Renal cortical epithelial cell (primary cell): ENCODE measurements at places on chromosomes 1 and 21. TPM values are rescaled to one million over a fixed set of nuclear protein-coding genes. Genes with fewer than 3 reads are reported as not detected.

Gene LCE2D
- not detected in 2 replicates for total RNA-seq

Gene NRAS
- total RNA-seq, result 81.6 and 107 TPM in 2 replicates

Gene AXDND1
- 0.45 TPM in 1 of 2 replicates, not detected in the other for total RNA-seq

Gene CYP2J2
- 3.1 and 4.3 TPM in 2 replicates for total RNA-seq

Gene POU3F1
- 0.05 TPM in 1 of 2 replicates, not detected in the other for total RNA-seq

Gene HAO2
- not detected in 2 replicates for total RNA-seq

Gene LORICRIN
- total RNA-seq, result not detected in 2 replicates

Gene TMEM240
- total RNA-seq, result 0.35 and 1.1 TPM in 2 replicates
